NAMALWA (cell line): ENCODE measurements at places on chromosomes 7 and 10.
A peak's percentile ranks its signal among the peaks of the same experiment; 100 is the strongest.

- DNase-seq: no peak
Measured at GRCh38 chr10:30046476-30046875, 12.9 kb downstream of the JCAD start.

DNA sequence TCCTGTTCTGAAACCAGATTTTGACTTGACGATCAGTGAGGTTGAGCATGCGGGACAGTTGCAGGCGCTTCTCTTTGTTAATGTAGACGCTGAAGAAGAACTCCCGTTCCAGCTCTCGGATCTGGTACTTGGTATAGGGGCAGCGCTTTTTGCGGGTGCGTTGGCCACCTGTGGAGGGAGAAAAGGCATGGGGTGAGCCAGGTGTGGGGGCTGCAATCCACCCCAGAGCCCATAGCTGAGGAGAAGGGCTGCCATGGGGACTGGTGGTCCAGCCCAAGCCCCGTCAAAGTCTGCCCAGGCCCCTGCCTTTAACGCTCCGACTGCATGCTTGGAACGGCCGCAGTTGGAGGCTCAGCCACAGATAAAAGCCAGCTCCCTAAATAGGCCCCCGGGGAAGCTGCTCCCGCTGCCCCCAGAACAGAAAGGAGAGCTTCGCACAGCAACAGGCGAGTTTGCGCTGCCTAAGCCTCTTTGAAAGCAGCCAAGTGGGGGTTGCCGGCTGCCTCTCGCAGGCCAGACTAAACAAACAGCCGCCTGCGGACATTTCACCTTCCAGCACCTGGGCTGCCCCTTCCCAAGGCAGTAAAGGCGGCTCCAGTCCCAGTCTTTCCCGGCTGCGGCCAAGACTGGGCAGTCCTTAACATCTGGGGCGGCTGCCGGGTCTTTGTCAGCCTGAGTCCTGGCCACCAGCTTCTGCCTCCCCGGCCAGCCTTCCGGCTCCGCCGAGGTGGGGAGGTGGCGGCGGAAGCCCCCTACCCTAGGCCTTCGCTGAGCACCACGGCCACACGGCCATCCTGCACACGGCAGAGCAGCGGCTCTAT lies 2.0 kb downstream of the HOXA11 start:
- no peak for DNase-seq

DNA sequence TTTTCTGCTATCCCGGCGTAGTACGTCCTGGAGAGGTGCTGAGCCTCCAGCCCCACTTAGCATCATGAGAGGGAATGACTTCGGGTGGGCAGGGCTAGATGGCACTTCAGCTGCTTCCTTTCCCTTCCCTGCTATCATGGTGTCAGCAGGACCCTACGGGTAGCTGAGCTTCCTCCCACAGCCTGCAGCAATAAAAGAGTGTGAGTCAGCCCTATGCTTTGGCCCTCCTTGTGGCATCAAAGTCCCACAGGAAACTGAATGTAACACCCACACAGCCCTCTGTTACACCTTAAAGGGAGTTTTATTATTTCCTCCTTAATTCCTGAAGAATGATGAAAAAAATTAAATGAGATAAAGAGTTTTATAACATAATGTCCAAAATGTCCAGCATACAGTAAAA lies 458.1 kb downstream of the RPS24 start:
- DNase-seq: no peak

DNA sequence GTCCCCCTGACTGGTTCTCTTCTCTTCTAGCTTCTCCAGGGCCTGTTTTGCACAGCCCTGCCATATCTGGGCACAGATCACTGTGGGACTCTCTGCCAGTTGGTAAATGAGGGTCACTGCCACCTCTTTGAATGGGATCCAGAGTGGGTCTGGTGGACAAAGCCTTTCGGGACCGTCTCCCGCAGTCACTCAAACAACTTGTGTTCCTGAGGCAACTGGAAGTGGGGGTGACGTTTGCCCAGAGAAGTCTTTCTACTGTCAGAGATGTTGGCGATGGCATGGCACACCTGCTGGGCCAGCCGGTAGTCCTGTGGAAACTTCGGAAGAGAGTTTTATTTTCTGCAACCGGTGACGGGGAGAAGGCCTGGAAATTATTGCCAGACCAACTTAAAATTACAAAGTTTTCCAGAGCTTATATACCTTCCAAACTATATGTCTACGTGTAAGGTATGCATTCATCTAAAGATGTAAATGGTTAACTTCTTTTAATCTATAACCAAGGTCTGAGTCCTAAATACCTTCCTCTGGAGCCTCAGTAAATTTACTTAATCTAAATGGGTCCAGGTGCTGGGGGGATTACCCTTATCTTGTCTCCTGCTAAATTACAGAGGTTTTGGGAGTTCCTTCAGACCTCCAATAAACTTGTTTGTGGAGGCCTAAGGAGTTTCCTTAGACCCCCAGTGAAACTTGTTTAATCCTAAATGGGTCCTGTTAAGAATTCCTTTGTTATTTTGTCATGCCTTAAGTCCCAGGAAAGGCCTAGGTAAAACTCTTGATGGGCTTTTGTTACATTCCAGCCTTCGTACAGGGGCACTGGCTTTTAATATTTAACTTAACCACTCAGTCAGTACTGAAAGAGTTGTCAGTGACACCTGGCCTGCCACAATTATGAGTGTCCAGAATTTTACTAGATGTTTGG lies 94.0 kb downstream of the NPSR1 start:
- no peak for DNase-seq

DNA sequence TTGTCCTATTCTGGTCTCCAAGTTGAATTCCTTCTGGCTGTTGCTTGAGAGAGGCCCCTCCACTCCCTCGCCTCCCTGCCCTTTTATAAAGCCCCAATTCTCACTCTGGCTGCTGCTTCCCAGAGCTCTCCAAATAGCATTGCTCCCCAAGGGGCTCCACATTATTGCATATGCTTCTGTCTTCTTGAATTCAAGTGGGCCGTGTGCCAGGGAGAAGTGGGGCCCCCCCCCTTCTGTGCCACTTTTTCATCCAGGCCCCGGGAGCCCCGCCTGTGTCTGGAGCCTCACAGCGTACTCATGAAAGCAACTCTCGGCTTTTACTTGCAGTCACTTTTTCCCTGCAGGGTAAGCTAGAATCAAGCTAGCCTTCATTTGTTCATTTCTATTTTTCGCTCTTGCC lies 265.1 kb downstream of the CCSER2 start:
- DNase-seq: no peak

DNA sequence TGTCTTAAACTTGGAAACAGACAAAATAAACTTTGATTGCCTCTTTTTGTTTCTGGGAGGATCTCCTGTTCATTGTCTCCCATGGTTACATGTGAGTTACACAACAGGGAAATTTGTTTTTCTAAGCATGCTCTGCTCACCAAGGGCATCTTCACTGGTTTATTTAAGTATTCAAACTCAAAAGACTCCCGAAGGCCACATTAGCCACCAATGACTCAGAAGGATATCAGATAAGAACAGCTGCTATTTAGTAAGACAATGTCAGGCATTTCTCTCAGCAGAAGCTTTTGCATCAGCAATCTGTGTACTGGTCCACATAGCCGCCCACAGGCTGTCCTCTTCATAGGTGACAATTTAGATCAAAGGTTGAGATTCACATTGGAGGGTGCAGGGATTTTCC lies 19.3 kb downstream of the OR6B1 start:
- no peak for DNase-seq

DNA sequence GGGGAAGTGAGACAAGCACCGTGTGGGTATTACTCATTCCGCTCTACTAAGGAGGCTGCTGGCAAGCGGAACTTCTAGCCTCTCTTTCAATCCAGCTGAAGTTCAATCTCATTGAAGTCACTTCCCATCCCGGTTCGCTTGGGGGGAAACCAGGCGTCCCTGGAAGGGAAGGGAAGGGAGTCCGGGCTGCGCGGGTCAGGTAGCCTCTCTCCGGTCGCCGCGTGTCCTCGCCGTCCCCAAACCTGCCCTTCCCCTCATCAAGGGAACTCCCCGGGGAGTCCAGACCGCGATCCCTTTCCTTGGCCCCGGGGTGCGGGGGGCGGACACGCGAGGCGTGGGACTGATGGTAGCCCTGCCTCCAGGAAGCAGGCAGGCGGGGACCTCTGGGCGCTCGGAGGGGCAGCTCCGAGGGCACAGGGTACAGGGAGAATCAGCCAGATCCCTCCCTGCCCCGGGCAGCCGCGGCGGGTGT lies 598 bp upstream of the ZEB1 start:
- DNase-seq: peak; percentile 89
